ENCODE measurements at places on chromosomes 7 and 10.

GRCh38 chr10:119782981-119783664, 57.3 kb downstream of the INPP5F start:
- no peak for DNase-seq

GRCh38 chr10:24901686-24902399, 50.6 kb downstream of the PRTFDC1 start:
- no peak for DNase-seq

GRCh38 chr7:87671-88070, 104.7 kb upstream of the FAM20C start:
- no peak for DNase-seq

DNA sequence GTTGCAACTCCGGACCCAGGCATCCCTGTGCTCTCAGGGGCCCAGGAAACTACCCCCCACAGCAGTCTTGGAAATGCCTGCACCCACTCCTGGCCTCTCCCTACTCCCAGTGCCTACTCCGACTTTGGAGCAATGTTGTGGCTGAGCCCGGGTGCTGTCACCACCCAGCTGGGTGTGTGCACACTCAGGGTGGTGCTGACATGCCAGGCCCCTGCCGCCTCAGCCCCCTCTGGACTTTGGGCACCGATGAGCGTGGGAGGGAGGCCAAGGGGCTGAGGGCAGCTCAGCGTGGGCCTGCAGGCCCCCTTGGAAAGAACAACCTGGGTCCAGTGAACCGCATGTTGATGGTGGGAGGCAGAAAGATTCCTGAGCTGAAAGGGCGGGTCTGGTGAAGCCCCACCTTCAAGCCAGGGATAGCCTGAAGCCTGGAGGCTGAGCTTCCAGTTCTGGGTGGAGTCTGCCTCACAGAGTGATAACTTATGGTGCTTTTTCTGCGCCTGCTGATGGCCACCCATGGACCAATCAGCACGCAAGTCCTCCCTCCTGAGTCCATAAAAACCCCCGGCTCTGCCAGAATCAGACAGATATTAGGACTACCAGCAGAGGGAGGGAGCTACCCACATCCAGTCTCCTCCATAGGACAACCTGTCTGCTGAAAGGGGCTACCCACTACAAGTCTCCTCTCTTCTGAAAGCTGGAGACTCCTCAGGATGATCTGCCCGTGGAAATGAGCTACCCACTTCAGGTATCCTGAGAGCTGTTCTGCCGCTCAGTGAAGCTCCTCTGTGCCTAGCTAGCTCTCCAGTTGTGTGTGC, 380.4 kb upstream of the SORCS1 start:
- DNase-seq: no peak

GRCh38 chr7:153061910-153062528, 302.5 kb downstream of the ACTR3B start:
- no peak for DNase-seq

DNA sequence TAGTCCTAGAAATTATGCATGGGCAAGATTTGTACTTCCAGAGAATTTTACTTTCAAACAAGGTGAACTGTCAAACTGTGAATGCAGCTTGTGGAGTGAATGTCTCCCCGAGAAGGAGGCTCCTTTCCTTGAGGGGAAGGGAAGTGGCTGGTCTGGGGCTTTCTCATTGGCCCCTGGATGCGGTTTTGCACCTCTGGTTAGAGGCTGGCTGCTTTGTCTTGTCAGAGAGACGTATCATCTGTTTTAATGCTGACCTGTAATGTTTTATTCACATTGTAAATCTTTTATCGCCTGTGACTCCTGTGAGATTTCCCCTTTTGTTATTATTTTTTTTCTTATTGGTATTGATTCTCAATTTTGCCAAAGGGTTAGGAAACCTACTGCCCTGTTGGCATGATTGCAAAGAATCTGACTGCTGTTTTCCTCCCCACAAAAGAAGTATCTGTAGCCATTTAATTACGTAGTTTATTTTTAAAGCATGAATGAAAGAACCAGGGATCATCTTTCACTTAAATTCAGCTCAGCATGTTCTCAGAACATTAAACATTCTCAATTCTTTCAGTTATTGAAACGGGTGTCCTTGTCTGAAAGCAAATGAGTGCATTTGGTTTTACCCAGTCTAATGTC, 238.3 kb upstream of the NFE2L3 start:
- no peak for DNase-seq
